ENCODE measurements at places on chromosomes 12 and 14. TPM values are rescaled to one million over a fixed set of nuclear protein-coding genes. Genes with fewer than 3 reads are reported as not detected.
A peak's percentile ranks its signal among the peaks of the same experiment; 100 is the strongest.

The CCDC175 gene
- total RNA-seq, result not detected

The PLA2G1B gene
- 62.2 TPM for total RNA-seq

The C12orf50 gene
- total RNA-seq, result not detected

The KLHL33 gene
- 0.29 TPM for total RNA-seq

The PCK2 gene
- 39.9 TPM for total RNA-seq

The MYF6 gene
- total RNA-seq, result not detected

The PROX2 gene
- total RNA-seq, result not detected

The TAS2R30 gene
- 2.9 TPM for total RNA-seq

The GLS2 gene
- 5.5 TPM for total RNA-seq

The MRPL52 gene
- total RNA-seq, result 58.4 TPM

The CHGA gene
- not detected for total RNA-seq

The SERPINA5 gene
- 0.41 TPM for total RNA-seq

- DNase-seq, result peak; percentile 66
- no peaks in the 10 kb centered on the region for H3K36me3 ChIP-seq
- peaks cover 20% of the 10 kb centered on the region for H3K4me1 ChIP-seq
- peak overlapping the region; percentile 88 for H3K27ac ChIP-seq
- peak overlapping the region; percentile 91 for H3K4me3 ChIP-seq
Observed at GRCh38 chr12:120687578-120688289, 785 bp downstream of the MLEC start.

DNA sequence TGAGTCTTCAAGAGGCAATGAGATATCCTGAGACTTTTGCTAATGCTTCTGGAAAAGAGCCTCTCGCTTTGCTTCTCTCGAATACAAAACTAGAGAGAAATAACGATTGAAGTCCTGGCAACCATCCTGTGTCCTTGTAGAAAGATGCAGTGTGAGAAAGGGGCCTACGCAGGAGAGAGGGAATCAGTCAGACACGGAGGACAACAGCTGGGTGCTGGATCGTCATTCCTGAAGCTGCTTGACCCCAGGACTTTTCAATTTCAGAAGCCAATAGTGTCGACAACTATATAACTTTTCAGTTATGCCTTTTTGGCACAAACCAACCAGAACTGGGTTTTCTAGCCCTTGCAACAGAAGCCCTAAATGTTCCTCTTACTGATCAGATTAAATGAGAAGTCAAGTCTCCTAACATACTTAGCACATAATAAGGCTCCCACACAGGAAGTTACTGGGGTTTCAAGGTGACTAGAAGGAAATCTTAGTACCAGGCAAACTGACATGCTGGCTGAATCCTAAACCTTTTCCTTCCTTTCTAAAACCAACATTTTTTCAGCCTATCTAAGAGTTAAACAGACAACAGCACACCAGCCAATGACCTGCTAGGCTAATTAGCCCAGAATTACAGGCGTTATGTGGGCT, 755.6 kb downstream of the MED13L start:
- no peak overlapping the region for H3K27ac ChIP-seq
- H3K4me1 ChIP-seq, result no peaks in the 10 kb centered on the region
- no peaks in the 10 kb centered on the region for H3K27me3 ChIP-seq
- DNase-seq, result no peak

DNA sequence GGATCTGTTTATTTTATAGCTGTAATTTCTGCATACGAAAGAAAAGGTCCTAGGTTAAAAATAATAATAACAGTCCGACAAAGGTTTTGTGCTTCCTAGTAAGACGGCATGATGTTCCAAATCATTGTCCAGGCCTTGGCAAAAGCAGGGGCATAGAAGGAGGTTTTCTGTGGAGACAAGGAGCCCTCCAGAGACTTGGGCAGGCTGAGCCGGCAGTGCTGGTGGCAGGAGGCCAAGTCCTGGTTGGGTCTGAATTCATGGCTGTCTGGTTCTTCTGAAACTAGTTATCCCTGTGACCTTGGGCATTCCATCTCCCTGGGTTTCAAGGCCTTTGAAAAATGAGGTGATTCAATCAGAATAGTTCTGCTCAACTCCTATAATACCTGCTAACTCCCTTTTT, 44.0 kb downstream of the KCNK13 start:
- H3K36me3 ChIP-seq, result no peaks in the 10 kb centered on the region
- H3K27me3 ChIP-seq, result no peaks in the 10 kb centered on the region
- H3K4me3 ChIP-seq, result no peak overlapping the region
- no peak for DNase-seq

GRCh38 chr14:27370074-27370473, 772.2 kb upstream of the NOVA1 start:
- H3K4me3 ChIP-seq, result no peak overlapping the region
- H3K27ac ChIP-seq, result no peak overlapping the region
- H3K27me3 ChIP-seq, result no peaks in the 10 kb centered on the region
- no peak for DNase-seq

GRCh38 chr12:82805812-82806497, 119.2 kb downstream of the TMTC2 start:
- H3K27me3 ChIP-seq, result no peaks in the 10 kb centered on the region
- no peak overlapping the region for H3K4me3 ChIP-seq
- no peaks in the 10 kb centered on the region for H3K36me3 ChIP-seq
- H3K27ac ChIP-seq, result no peak overlapping the region
- no peak for DNase-seq

- DNase-seq, result peak; percentile 71
- peaks cover 10% of the 10 kb centered on the region for H3K4me1 ChIP-seq
- peak overlapping the region; percentile 64 for H3K4me3 ChIP-seq
- H3K27ac ChIP-seq, result peak overlapping the region; percentile 67
Observed at GRCh38 chr12:51390891-51391282, 319 bp downstream of the GALNT6 start.

- no peaks in the 10 kb centered on the region for H3K27me3 ChIP-seq
- H3K27ac ChIP-seq, result no peak overlapping the region
- no peaks in the 10 kb centered on the region for H3K4me1 ChIP-seq
- no peaks in the 10 kb centered on the region for H3K36me3 ChIP-seq
- DNase-seq, result no peak
Observed at GRCh38 chr12:108180255-108181094, 51.4 kb downstream of the WSCD2 start.

DNA sequence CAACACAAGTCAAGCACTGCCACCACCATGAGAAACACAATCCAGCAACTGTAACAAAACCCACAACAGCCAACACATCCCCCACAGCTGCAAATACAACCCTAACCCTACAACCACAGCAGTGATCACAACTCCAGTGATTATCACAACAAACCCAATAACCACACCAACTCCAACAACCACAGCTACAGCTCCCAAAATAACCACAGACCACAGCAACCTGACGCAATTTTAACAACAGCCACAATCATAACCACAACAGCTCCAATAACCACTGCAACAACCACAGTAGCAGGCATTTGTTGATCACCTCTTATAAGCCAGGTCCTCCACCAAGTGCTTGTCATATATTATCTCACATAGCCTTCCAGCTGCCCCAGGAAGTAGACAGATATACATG, 42.2 kb upstream of the FAM181A start:
- no peaks in the 10 kb centered on the region for H3K36me3 ChIP-seq
- H3K27ac ChIP-seq, result no peak overlapping the region
- H3K27me3 ChIP-seq, result no peaks in the 10 kb centered on the region
- no peak for DNase-seq
- H3K4me1 ChIP-seq, result no peaks in the 10 kb centered on the region

- no peak overlapping the region for H3K4me3 ChIP-seq
- no peaks in the 10 kb centered on the region for H3K27me3 ChIP-seq
- no peak for DNase-seq
- H3K4me1 ChIP-seq, result no peaks in the 10 kb centered on the region
Observed at GRCh38 chr12:71645268-71645667, 18.4 kb downstream of the ZFC3H1 start.

- peak; percentile 71 for DNase-seq
- peak within 1 kb of the TSS; percentile 43 for H3K4me3 ChIP-seq
- no peaks in the 10 kb centered on the region for H3K36me3 ChIP-seq
- peaks cover 15% of the 10 kb centered on the region for H3K4me1 ChIP-seq
- peaks cover 7% of the 10 kb centered on the region for H3K27me3 ChIP-seq
Observed at GRCh38 chr12:104049903-104050356, at the start of gene GLT8D2. Gene GLT8D2, minus strand, starts transcription at chr12:104050187. Its CDS starts 30,539 bp downstream, at chr12:104019648.

DNA sequence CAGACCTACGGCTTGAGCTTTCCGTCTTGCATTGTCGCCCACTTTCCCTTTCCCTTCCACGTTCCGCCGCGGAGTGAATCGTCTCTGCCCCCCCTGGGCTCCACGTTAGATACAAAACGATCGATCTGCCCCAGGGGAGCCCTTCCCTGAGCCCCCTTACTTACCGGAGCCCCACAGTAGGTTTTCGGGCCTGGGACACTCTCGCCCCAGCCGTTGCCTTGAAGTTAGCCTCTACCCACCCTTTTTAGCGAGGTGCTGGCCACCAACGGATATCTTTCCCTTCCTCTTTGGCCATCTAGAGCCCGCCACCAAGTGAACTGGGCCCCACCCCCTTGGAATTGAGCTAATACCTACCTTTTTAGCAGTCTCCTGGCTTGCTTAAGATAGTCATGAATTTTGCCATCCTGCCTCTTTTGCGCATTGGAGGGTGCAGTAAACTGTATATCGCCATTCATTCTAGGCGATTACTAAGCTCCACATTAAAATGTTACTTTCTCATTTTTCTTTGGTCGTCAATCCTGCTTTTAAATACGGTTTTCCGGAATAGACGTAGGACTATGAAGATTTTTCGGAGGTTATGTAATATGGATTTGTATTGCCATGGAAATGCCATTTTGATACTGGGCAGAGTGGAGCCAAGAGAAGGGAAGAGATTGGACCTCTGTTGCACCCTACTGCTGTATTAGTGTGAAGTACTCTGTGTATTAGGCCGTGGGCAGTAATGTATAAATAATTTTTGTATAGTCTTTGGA, 764 bp downstream of the RBM25 start:
- peaks cover 40% of the 10 kb centered on the region for H3K4me1 ChIP-seq
- no peak for DNase-seq
- H3K27me3 ChIP-seq, result no peaks in the 10 kb centered on the region

GRCh38 chr14:69328765-69329164, 68.8 kb downstream of the GALNT16 start:
- DNase-seq, result no peak
- H3K27me3 ChIP-seq, result no peaks in the 10 kb centered on the region
- no peaks in the 10 kb centered on the region for H3K36me3 ChIP-seq
- H3K4me3 ChIP-seq, result no peak overlapping the region
- no peaks in the 10 kb centered on the region for H3K4me1 ChIP-seq

Measured in upper lobe of right lung (tissue), 1 donor.